Activated T-cell treated with anti-CD3 and anti-CD28 coated beads, Interleukin-2, amount 50 U/mL, for 48 hours (primary cell): ENCODE measurements at places on chromosomes 11 and 22.

DNA sequence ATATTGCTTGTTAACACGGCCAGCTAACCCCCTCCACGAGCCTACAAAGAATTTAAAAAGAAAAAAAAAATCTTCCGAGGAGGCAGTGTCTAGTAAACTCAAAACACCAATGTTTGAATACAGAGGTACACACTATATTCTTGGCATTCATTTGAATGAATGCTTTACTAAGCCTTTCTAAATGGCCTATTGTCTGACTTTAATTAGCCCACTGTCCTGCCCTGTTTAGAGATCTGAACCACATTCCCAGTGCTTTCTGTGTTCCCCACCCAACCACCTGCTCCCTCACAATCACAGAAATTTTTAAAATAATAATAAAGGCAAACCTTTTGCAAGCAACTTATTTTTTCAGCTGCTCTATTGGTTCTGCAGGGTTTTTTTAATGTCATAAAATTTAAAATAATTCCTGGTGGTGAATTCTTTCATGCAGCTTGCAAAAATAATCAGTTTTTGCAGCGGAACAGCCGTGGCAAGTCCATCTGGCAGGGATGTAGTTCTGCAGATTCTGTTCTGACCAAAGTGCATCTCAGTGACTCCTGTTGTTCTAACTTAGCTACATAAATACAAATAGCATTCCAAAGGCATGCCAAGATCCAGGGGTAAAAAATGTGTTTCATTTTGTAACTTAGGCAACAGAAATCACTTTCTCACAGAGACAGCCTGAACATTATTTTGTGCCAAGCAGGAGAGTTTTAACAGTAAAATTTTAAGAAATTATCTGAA is 23.8 kb downstream of the POU2AF2 start:
- no peak for DNase-seq

GRCh38 chr11:45754261-45754709 is 50.7 kb upstream of the SLC35C1 start:
- no peak for DNase-seq

GRCh38 chr11:65589444-65590239 is 6.0 kb downstream of the KCNK7 start:
- DNase-seq, result peak; percentile 65

GRCh38 chr11:3135481-3136440 is 29.3 kb downstream of the OSBPL5 start:
- no peak for DNase-seq

GRCh38 chr11:127890030-127890615 is 697.2 kb downstream of the ETS1 start:
- DNase-seq, result no peak

DNA sequence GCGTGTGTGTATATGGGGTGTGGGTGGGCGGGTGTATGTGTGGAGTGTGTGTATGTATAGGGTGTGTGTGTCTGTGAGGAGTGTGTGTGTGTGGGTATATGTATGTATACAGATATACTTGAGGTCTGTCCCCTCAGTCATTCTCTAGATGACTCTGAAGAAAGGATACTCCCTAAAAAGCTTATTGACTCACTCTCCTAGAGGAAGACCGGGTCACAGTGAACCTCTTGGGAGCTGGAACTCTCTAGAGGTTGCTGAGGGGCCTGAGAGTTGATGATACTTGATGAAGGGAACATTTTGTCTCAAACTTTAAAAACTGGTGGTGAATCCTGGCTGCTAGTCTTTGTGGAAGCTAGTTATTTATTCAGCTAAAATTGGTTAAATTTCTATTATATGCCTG is 15.1 kb downstream of the STX3 start:
- no peak for DNase-seq

DNA sequence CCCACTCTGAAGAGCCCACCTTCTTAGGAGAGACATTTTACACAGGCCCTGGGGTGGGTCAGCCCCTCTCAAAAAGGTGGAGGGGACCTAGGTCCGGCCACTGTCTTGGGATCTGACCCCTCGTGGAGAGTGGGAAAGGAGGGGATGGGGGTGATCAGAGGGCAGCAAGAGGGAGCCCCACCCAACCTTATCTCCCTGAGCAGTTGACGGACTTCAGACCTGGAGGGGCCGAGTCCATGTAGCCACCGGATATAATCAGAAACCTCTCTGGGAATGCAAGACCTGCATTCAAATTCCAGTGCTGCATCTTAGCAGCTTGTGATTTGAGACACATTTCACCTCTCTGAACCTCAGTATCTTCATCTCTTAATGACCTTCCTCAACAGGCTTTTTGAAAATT is 44.0 kb downstream of the TP53I11 start:
- DNase-seq, result no peak

DNA sequence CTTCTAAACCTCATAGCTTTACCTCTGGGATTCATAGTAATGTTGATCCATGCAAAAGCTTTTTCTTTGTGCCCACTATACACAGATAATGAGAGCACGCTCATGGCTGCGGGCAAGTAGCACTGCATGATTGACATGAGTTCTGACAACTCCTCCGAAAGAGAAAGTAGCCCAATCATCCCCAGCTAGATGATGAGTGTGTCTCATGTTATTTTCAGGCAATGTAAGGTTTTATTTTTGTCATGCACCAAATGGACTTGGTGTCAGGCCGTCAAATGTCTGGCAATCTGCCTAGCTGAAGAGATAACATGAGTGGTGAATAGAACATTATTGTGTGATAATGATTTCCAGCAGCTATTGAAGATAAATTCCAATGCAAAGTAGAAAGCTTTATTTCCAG is 662.6 kb downstream of the NTM start:
- no peak for DNase-seq

GRCh38 chr11:83092488-83093384 is 21.0 kb upstream of the RAB30 start:
- DNase-seq, result no peak

- no peak for DNase-seq
Measured at GRCh38 chr22:24324137-24324536, 53.5 kb downstream of the SPECC1L start.

DNA sequence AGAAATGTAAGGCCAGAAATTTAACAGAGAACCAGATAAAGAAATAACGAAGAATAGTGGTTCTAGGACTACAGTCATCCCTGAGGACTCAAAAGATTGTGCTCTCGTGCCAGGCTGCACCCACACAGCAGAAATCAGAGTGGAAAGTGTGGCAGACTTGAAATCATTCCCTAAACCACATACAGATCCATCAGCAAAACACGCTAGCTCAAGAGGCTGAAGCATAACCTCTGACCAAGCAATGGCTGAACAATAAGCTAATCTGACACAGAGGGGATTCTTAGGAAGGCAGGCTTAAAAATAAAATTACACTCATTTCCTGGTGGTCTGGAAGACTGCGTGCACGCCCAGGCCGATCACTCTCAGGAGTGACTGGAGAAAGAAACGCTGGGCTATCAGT is 19.0 kb downstream of the NCF4 start:
- no peak for DNase-seq

GRCh38 chr11:13720940-13721339 is 52.5 kb downstream of the FAR1 start:
- DNase-seq, result no peak

DNA sequence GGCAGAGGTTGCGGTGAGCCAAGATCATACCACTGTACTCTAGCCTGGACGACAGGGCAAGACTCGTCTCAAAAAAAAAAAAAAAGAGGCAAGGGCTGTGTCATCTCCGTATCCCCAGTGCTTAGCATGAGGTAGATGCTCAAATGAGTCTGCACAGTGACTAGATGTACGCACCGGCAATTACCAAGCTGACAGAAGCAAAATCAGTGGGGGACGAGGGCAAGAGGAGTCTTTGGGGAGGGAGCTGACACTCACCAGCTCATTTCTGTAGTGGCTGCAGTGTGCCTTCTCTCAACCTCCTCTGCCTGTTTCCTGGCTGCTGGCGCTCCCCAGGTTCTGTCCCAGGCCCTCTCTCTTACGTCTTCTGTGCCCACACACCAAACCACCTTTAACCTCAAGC is 69.9 kb downstream of the PACSIN2 start:
- DNase-seq, result no peak

DNA sequence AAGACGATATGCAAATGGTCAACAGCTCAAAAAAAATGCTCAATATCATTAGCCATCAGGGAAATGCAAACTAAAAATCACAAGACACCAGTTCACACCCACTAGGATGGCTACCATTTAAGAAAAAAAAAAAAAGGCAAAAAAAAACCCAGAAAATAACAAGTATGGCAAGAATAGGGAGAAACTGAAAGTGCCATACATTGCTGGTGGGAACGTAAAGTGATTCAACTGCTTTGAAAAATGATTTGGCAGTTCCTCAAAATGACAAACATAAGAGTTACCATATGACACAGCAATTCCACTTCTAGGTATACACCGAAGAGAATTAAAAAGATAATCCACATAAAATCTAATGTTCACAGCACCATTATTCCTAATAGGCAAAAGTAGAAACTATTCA is 47.5 kb downstream of the PICALM start:
- DNase-seq, result no peak

DNA sequence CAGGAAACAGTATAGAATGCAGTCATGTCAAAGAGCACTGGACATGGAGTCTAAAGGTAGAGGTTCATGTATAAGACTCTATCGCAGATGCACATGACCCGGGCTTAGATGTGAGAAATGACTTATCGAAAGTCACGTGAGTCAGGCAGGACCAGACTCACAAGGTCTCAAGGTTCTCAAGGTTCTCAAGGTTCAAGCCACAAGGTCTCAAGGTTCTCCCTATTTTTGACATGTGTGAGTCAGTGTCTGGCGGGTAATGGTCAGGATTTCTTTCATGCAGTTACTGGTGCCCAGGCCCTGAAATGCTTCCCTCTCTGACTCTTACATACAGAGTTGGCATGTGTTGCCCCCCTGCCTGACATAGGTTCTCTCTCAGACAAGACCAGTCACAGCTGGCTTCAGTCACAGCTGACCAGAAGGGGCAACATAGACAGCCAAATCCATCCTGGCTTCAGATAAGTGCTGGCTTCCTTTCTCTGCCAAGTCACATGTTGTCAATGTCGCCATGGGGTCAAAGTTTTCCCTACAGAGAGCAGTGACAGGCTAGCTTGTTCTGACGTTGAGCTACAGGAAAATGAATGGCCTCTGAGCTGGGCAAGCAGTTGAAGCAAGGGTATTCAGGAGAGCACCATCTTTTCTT is 10.1 kb downstream of the CSRP3 start:
- no peak for DNase-seq

DNA sequence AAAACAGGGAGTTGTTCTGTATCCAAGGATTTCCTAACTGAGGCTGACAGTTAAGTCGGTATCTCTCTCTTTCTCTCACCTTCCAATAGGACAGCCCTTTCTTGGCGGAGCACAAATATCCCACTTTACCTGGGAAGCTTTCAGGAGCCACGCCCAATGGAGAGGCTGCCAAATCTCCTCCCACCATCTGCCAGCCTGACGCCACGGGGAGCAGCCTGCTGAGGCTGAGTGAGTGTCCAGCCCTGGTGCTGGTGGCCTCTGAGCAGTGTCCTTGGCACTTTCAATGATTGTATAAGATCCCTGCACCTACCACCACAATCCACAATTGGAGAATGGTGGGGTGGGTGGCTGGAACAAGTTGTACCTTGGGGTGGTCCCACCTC is 33.7 kb downstream of the CYB5R2 start:
- DNase-seq, result no peak

GRCh38 chr11:76801736-76802135 is 18.6 kb downstream of the TSKU start:
- DNase-seq, result no peak

DNA sequence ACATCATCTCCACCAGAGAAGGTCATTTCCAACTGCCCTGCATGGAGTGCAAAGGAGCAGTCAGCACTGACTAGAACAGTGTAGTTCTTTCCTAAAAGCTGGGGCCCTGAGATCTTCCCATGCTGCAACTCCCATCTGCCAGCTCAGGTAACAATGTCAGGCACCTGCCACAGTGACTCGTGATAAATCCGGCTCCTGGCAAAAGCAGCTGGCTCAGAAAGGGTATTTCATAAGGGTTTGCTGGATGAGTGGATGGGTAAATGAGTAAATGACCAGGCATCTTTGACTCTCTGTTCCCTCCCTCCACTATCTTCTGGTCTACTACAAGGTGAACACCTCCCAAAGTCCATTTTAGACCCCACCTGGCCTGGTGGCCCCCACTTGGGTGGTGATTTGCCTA is 403.6 kb downstream of the NXPE2 start:
- no peak for DNase-seq

- no peak for DNase-seq
Measured at GRCh38 chr11:73530109-73530508, 67.8 kb downstream of the FAM168A start.

- no peak for DNase-seq
Measured at GRCh38 chr22:44020981-44021380, 3.1 kb upstream of the PARVB start.

DNA sequence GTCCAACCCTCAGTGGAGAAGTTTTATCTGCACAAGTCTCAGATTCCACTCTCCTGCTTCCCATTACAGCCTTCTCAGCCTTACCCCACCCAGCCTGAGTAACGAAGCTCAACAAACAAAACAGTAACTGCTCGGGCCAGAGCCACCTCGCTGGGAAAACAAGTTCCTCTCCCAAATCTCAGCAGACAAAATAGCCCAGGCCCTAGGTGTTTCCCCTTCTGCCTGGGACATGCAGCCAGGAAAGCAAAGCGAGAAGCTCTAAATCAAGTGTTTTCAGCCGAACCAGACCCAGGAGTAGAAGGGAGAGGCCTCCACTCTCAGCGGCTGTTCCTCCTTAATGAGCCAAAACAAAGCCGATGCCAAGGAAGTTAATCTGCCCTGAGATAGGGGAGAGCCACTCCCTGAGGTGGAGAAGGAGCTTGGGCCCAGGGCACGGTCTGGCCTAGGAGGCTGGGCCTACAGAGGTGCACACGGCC is 44.0 kb downstream of the LIF start:
- no peak for DNase-seq

GRCh38 chr11:68107689-68108088 is 13.5 kb downstream of the CHKA start:
- no peak for DNase-seq

- no peak for DNase-seq
Measured at GRCh38 chr22:30889996-30890480, 78.5 kb downstream of the MORC2 start.

DNA sequence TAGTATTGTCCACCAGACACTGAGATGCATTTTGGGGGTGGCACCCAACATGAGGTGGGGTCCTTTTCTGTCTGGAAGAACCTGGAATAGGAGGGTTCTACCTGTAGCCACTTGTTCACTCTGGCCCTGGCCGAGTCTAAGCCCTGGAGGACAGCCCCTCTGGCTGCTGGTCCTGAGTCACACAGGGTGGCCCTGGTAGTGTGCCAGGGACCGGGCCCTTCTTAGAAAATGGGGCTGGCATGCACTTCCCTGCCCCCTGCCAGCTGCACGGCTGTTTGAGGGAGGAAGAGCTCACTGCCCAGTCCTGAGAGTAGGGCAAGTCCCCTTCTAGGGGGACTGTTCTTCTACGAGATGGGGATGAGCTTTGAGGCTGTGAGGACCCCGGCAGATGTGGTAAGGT is 2.2 kb downstream of the PLCB3 start:
- no peak for DNase-seq
